ENCODE measurements at places on chromosomes 5 and 9. TPM values are rescaled to one million over a fixed set of nuclear protein-coding genes. Genes with fewer than 3 reads are reported as not detected.

Gene ANKRD31
- 0.22 TPM for total RNA-seq

GRCh38 chr9:24500761-24501160 is 44.9 kb downstream of the IZUMO3 start:
- DNase-seq: no peak

DNA sequence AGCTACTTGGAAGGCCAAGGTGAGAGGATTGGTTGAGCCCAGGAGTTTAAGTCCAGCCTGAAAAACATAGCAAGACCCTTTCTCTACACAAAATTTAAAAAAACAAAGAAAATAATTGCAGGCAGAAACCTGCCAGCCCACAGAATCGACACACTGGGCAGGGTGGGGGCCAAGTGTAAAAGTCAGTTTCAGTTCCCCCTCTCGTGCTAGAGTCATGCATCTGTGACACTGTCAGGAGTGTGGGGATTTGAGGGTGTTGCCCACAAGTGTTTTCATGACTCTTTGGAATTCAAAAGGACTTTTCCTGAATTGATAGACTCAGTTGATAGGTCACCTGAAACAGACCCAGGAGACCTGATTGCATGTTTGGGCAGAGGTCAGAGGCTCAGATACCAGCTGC is 47.6 kb downstream of the PRRC2B start:
- DNase-seq: no peak

GRCh38 chr5:79503794-79504495 is 10.0 kb downstream of the HOMER1 start:
- no peak for DNase-seq

Gene ETF1
- total RNA-seq: 52.1 TPM

DNA sequence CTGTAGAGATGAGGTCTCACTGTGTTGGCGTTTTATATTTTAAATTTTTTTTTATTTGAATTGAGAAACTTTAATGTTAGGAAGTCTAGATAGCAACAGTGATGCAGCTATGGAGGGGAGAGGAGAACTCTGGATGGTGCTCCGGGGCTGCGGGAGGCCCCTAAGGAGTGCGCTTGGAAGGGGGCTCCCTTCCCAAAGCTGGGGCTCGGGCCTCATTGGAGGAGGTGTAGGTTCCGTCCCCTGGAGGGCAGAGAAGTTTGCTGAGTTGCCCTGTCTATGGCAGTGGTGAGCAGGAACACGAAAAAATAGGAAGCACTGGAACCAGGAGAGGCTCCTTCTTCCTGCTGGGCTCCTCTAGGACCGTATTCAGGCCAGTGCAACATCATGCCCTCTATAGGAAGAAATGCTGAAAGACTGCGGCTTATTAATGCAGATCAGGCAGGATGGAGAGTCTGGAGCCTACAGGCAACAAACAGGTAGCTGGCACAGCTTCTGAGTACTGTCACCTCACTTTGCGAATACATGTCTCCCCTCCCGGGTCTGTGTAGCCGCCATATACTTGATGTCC is 16.1 kb downstream of the AHRR start:
- DNase-seq: no peak

GRCh38 chr9:14533867-14534640 is 159.2 kb downstream of the ZDHHC21 start:
- no peak for DNase-seq

Gene FBP1
- total RNA-seq: not detected

DNA sequence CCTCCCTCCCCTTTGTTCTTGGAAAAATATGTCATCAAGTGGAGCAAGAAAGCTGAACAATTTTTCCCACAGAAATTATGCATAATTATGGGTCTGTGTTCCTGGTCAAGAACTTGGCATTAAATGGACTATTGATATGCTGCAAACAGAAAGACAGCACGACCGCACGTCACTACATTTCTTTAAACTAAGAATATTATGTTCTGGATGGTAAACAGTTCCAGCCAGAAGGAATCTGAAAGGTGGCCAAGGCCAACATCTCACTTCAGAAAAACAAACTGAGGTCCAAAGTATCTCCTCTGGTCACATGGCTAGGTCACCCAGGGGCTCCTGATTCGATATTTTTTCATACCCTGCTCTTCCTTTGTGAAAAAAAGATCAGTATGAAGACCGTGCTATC is 173.3 kb upstream of the GAS1 start:
- DNase-seq: no peak

DNA sequence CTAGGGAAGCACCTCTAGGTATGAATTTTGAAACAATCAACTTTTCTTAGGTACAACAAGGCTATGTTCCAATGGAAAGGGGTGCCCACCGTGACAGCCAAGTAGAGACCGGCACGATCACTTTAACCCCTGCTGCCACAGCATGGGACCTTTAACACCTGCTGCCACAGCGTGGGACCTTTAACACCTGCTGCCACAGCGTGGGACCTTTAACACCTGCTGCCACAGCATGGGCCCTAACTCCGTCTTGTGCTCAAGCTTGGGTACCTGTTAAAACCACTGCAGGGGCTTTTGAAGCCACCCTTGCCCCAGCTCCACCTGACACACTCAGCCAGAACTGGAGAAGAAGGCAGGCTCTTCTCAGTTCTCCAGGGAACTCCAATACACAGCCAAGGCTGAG is 18.2 kb upstream of the MXD3 start:
- no peak for DNase-seq

Gene GLRA1
- total RNA-seq: not detected

Gene WNT8A
- not detected for total RNA-seq

Data from Karpas-422 (cell line).